ENCODE measurements at places on chromosomes 6 and 20.

- DNase-seq, result no peak
Observed at GRCh38 chr20:52448513-52449232, 257.1 kb upstream of the ZFP64 start.

DNA sequence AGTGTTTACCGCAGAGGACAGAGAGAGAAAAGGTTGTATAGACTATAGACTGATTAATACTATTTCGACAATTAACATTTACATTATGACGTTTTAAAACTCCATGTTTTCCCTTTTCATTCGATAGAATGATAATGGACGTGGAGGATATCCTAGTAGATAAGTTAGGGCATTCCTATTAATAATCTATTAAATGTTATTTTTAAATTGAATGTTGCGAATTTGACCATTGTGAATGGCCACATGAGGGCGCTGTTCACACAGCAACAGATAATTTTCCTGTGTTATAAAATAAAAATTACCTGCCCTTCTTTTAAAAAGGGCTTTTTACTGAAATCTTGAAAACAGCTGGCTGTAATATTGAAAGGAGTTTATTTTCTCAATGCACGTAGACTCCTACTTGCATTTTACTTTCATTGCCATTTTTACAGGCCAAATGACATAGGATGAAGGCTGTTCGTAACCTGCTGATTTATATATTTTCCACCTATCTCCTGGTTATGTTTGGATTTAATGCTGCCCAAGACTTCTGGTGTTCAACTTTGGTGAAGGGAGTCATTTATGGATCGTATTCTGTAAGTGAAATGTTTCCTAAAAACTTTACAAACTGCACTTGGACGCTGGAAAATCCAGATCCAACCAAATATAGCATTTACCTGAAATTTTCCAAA is 3.3 kb downstream of the ADGRB3 start:
- peak; percentile 55 for DNase-seq

GRCh38 chr6:166420351-166420750 is 37.6 kb upstream of the MPC1 start:
- peak; percentile 8 for DNase-seq

GRCh38 chr6:161074496-161075121 is 83.0 kb downstream of the MAP3K4 start:
- DNase-seq, result no peak

DNA sequence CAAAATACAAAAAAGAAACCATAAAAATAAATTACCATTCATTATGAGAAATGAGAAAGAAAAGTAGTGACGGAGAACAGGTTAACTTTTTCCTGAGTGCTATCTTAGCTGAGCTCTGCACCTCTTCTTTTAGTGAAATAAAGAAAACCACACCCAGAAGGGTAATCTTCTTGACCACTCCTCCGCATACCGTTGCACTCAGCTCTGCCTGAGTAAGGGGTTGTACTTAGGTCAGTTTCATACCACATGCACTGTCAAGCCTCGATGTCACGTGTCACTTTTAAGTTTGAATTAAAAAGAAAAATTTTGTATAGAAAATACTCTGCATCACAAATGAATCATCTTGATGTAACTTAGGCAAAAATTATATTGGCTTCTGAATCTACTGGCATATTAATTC is 2.8 kb downstream of the EZR start:
- no peak for DNase-seq

DNA sequence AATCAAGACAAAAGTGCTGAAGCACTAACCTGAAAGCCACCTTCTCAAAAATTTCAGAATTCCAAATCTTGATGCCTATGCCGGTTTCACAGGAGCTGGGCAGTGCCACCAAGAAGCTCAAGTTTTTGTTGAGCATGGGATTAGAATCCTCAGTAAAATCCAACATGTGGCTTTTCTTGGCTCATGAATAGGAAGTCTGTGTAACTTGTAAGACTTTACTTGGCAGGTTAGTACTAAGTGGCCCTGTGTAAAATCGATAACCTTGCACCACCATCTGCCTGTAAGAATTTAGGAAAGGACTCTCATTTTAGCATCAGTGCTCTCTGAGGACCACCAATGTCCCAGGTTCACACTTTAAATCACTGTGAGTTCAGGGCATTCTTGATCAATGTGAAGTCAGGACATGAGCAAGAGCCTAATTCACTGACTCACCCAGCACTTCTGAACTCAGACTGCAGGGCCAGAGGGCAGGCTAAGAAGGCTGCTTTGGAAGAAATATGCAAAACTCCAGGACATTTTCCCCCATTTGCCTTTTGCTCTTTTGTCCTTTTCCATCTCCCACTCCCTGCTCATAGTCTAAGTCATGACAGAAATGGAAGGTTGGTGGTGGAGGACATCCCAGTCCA is 113.2 kb downstream of the EDN1 start:
- DNase-seq, result no peak

DNA sequence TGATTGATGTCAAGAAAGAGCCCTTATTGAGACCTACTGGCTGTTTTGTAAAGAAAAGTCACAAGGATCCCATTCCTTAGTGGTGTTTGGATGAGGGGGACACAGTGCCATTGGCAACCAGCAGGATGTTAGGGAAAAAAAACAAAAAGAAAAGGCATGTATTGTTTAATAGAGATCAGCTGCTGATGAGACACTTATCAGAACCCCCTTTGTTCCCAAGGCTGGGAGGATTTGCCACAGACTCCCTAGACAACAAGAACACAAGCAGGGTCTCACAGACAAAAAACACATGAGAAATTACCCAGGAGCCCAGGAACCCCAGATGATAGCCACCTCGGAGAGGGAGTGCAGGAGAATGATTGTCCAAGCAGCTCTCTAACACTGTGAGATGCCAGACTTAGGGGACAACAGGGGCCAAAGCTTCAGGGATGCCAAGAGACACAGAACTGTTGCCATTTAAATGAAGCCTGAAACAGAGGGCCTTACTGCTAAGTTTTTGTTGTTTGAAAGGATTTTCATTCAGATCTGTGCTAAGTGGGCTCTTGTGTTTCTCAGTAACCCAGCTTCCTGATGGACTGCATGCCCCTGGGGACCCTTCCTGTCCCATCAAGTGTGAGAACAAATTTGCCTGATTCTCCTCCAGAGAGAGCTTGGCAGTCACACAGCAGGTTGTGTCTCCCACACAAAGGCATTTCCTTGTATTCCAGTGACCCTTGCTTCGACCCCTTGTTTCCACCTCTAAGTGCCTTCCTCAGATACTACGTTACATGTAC is 48.7 kb upstream of the HEY2 start:
- DNase-seq, result no peak

DNA sequence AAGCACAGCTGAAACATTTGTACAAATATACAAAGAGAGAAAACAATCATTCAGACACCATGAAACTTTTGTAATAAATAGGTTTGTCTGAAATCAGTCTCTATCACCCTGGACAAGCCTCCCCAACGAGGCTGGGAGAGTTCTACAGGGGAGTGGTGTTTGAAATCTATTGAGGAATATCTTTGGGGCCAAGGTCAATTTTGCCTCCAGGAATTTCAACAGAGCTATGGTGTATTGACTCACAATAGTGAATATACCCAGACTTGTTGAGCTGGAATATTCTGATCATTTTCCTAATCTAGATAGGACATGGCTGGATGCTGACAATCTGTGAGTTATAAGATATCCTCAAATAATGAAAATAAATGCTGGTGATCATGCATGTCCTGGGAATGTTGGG is 51.5 kb upstream of the ENPP5 start:
- no peak for DNase-seq

GRCh38 chr20:10540636-10541493 is 105.8 kb downstream of the SLX4IP start:
- peak; percentile 8 for DNase-seq

DNA sequence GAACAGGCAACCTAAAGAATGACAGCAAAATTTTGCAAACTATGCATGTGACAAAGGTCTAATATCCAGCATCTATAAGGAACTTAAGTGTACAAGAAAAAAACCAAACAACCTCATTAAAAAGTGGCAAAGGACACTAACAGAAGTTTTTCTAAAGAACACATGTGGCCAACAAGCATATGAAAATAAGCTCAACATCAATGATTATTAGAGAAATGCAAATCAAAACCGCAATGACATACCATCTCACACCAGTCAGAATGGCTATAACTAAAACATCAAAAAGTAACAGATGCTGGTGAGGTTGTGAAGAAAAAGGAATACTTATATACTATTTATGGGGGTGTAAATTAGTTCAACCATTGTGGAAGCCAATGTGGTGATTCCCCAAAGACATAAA is 5.5 kb downstream of the RFPL4B start:
- DNase-seq, result no peak

DNA sequence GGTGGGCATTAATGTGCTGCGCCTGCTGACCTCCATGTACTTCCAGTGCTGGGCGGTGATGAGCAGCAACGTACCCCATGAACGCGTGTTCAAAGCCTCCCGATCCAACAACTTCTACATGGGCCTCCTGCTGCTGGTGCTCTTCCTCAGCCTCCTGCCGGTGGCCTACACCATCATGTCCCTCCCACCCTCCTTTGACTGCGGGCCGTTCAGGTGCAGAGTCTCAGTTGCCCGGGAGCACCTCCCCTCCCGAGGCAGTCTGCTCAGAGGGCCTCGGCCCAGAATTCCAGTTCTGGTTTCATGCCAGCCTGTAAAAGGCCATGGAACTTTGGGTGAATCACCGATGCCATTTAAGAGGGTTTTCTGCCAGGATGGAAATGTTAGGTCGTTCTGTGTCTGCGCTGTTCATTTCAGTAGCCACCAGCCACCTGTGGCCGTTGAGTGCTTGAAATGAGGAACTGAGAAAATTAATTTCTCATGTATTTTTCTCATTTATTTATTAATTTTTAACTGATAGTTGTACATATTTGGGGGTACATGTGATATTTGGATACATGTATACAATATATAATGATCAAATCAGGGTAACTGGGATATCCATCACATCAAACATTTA is 35.2 kb upstream of the NOP56 start:
- no peak for DNase-seq

DNA sequence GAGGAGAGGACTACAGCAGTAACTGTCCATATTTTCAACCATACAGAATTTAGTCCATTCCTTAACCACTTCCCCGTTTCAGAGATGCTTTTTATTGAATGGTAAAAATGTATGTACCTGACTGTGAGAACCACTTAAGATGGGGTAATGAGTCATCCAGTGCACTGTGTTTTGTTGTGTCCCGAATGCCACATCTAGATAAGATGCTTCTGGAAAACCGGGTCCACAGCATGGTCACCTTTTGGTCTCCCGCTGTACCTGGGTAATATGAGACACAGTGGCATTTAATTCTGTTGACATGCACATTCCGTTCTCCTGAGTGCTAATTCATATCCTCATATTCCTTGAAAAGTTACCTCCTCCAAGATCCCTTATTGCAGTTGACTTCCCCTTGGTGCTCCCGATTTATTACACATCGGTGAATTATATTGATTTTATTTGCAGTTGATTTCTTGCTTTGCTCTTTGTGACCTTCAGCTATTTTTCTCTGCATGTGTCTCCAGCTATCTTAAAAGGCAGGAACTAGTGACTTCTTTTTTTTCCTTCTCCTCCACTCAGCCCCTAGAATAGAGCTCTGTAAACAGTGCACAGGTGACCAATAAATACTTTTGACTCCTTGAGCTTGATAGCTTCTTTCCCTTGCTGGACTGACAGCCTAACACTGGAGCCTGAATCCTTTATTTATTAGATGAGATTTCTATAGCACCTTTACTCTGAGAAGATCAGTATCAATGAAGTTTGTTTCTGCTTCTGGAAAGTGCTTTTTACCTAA is 314.6 kb downstream of the ZFAND3 start:
- peak; percentile 17 for DNase-seq

- DNase-seq, result no peak
Observed at GRCh38 chr6:8651998-8652397, 216.7 kb upstream of the SLC35B3 start.

- no peak for DNase-seq
Observed at GRCh38 chr20:43492101-43492500, 15.4 kb upstream of the L3MBTL1 start.

DNA sequence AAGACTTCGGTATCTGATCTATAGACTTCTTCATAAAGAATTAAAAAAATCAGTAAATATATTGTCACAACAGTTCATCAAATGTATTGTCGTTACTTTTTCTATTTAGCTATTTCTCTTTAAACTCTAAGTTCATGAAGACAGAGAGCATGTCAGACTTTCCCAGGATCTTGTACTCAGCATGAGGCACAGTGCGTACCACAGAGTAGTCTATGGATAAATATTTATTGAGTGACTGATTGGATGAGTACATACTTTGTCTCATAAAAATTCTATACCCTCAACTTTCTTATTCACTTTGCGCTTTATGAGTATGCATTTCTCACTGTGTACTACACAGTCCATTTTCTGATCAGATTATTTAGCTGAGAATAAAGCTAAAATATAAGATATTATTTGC is 1284.4 kb upstream of the ADGRB3 start:
- DNase-seq, result no peak

- no peak for DNase-seq
Observed at GRCh38 chr20:50891138-50891537, 40.1 kb downstream of the ADNP start.

GRCh38 chr20:2798095-2798805 is 2.2 kb downstream of the CPXM1 start:
- DNase-seq, result no peak

DNA sequence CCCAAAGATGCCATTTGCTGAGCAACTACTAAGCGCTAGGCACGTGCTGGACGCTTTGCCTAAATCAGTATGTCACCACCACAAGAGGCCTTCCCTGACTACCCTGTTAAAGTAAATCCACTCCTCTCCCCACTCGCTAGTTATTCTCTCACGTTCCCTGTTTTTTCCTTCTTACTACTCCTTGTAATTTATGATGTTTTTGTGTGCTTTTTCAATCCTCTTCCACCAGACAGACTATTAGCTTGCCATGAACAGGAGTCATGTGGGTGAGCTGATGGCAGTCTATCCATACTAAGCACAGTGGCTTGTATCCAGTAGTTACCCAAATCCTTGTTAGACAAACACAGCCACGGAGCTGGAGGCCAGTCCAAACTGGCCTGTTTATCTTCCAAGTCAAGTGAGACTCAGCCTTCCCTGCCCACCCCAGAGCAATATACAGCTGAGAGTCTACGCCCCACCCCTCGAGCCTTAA is 41.2 kb downstream of the C6orf132 start:
- no peak for DNase-seq

- no peak for DNase-seq
Observed at GRCh38 chr6:4790158-4790899, 14.1 kb downstream of the CDYL start.

GRCh38 chr6:168838037-168838399 is 397.0 kb downstream of the SMOC2 start:
- DNase-seq, result no peak

- no peak for DNase-seq
Observed at GRCh38 chr20:54293526-54293925, 85.6 kb downstream of the PFDN4 start.

All from Calu3 (cell line).